ENCODE measurements at places on chromosomes 13 and 19.

DNA sequence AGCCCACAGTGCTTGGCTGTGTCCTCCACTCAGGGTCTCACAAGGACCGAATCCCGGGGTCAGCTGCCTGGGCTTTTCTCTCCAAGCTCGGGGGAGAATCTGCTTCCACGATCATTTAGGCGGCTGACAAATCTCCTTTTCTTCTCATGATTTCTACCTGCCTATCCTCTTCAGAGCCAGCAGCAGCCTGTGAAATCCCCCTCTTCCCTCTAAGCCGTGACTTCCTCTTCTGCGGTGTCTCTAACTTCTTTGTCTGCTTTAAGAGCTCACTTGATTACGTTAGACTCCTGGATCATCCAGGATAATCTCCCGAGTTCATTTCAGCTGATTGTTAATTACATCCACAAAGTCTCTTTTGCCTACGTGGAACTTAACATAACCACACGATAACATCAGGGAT, 22.5 kb upstream of the ZNF845 start:
- DNase-seq, result no peak

- DNase-seq, result no peak
These were observed 19.7 kb downstream of the CUL4A start for GRCh38 chr13:113229161-113229560.

- peak; percentile 80 for DNase-seq
These were observed 12.4 kb downstream of the PRKD2 start for GRCh38 chr19:46704379-46705076.

DNA sequence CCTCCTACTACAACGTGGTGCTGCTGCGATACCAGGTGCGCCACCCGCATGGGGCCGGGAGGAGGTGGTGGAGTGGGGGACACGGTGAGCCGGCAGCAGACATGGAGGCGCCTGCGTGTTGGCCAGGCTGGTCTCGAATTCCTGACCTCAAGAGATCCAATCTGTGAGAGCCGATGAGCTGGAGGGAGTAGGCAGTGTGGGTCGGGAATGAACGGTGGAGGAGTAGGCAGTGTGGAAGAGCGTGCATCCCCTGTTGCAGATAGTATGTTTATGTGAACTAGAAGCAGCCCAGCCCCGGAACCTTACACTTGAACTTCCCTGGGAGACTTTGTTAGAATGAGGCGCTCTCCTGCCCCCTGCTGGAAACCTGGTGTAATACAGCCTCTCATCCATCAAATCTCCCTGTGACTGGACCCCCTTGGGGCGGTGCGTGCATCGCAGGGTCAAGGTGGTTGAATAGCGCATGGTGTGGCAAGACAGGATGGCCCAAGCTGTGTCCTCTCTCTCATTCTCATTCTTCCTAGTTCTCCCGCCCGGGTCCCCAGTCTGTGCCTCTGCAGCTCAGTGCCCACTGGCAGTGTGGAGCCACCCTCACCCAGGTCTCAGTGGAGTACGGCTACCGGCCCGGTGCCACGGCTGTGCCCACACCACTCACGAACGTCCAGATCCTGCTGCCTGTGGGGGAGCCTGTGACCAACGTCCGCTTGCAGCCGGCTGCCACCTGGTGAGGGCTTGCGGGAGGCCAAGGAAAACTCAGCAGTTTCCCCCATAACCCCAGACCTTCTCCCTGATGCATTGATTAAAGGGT, 10.5 kb upstream of the B3GNT3 start:
- DNase-seq, result peak; percentile 57

- DNase-seq, result no peak
These were observed 1.0 kb upstream of the CHAMP1 start for GRCh38 chr13:114313061-114313860.

GRCh38 chr13:45370922-45371406, 30.0 kb upstream of the TPT1 start:
- DNase-seq, result peak; percentile 54

- no peak for DNase-seq
These were observed 854 bp downstream of the RNASEH2B start for GRCh38 chr13:50910485-50910805.

DNA sequence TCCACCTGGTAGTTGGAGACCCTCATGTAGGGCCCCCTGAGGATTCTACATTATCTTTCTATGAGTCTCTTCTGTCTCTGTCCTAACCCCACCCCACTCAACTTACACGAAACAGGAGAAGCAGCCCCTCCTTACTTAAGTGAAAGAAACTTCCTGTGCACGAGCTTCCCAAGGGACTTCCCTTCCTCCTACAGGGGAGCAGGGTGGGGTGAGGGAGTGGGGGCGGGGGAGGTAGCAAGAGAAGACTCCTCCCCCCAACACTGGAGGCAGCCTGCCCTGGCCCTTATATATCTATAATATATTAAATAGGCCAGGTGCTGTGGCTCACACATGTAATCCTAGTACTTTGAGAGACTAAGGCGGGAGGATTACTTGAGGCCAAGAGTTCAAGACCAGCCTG, 5.5 kb upstream of the PDE4C start:
- DNase-seq, result no peak
